ENCODE measurements at places on chromosomes 2 and 18.

DNA sequence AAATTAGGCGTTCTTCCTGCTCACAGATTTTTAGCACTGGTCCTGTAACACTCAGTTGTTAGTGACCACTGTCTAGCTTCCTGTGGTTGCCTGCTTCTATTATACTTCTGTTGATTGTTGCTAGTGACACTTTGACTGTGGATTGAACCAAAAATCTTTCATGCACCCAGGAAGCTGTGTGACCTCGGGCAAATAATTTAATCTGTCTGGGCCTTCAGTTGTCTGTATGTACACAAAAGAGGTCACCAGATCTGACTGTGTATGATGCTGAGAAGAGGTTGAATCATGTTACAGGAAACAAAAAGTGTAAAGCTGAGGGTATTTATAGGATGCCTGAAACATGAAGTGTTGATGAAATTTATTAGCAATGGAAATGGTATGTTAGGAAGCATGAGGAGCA, 12.7 kb downstream of the ICOS start:
- no peak for DNase-seq

GRCh38 chr2:240404174-240404852, 31.1 kb upstream of the GPC1 start:
- DNase-seq: no peak

DNA sequence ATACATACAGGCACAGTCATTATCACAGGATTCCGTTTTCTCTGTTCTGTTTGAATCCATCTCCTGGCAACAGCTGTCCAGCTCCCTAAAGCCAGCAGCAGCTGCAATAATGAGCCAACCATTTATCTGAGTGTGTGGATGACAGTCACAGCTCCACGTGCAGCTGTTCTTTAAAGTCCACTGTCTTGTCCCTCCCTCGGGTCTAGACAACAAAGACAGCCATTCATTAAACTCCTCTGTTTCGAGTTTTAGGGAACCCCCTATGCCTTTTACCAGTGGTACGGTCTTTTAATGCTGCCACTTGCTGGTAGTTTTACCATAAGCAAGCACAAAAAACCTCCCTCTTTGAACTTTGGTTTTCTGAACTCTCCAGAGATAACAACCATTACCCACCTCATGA, 16.0 kb upstream of the MSGN1 start:
- no peak for DNase-seq

DNA sequence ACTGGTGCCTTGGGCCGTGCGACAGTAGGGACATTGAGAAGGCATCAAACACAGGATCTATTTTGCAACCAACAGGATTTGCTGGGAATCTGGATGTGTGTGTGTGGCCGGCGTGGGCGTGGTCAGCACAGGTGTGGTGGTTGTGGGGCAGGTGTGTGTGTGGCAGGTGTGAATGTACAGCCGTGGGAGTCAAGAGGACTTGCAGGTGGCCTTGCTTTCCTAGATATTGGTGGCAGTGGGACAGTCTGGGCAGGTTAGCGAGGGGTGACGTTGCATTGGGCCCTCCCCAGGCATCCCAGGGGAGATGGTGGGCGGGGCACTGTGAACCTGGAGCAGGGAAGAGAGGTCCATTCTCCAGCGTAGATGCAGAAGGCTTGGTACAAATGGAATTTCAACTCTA, 3.2 kb upstream of the LIMS2 start:
- no peak for DNase-seq

GRCh38 chr2:174004905-174005605, 39.9 kb upstream of the SP3 start:
- DNase-seq: no peak

- peak; percentile 76 for DNase-seq
These were observed 4.3 kb upstream of the ASIC4 start for GRCh38 chr2:219509780-219510511.

- no peak for DNase-seq
These were observed 69.6 kb downstream of the ZNF516 start for GRCh38 chr18:76425146-76426131.

DNA sequence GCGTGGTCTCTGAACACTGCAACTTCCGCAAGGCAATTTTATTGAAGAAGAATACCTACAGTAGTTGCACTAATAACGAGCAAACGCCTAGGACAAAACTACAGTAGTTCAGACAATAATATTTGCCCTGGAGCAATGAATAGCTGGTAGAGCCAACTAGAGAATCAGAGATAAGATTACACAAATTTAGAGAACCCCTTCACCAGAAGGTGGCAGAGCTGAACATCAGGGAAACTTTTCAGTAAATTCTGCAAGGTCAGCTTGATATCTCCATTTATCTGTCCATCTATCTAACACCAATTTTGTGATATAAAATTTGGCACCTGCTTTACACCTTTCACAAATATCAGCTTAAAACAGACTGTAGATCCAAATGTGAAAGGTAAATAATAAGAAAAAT, 43.8 kb downstream of the CDH19 start:
- no peak for DNase-seq

DNA sequence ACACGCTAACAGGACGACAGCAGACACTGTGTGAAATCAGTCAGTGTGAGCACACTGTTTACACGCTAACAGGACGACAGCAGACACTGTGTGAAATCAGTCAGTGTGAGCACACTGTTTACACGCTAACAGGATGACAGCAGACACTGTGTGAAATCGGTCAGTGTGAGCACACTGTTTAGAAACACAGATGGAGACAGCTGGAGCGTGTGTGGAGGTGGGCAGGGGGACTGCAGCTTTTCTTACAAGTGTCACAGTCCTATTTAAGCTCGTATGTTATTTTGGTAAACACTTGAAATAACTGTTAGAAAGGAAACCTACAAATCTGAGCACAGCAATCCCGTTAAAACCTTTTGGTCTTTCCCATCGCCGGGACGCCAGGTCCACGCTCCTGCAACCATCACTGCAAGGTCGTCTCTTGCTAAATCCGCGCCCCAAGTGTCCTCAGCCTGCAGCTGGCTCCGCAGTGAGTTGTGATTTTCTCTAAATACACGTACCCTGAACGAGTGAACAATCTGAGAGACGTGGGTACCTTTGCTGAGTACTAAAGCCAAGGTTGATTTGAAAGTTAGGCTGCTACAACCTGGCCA, 58.9 kb upstream of the CTDP1 start:
- no peak for DNase-seq

- no peak for DNase-seq
These were observed 2.9 kb upstream of the INSIG2 start for GRCh38 chr2:118085173-118086023.

DNA sequence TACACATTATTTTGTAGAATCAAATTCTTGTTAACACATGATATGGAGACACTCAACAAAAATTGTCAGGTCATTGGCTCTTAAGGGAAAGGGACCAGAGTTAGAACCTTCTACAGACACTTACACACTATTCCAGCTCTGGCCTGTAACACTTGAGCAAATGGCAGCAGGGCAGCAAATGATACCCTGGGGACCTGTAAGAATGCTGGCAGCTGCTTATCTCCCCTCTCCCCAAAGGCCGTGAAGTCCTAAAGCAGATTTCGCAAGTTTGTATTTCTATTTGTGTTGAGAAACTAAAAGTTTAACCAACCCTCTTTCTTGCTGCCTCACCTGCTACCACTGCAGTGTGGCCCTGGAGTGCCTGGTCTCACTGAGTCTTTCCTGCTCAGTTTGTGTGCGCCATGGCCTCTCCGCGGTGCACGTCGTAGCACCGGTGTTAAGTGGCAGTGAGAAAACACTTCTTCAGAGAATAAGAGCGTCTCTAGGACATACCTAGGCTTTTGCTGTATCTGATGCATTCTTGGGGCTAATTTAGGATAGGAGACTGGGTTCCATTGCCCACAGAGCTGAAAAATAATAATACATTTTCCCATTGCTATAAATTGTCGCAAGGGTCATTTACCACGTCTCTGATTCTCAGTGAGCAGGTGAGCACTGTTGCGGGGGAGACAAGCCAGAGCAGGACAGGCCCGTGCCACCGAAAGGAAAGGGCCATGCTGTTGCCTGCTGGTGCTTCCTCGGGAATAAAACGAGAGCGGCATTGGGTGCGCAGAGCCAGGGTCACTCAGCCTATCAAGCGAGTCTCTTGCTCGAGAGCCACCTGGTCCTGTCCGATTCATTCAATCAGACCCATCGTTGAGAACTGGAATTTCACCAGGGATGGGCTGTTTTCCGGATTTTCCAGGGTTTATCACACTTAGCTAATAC, 204.9 kb downstream of the PTGR3 start:
- peak; percentile 64 for DNase-seq

DNA sequence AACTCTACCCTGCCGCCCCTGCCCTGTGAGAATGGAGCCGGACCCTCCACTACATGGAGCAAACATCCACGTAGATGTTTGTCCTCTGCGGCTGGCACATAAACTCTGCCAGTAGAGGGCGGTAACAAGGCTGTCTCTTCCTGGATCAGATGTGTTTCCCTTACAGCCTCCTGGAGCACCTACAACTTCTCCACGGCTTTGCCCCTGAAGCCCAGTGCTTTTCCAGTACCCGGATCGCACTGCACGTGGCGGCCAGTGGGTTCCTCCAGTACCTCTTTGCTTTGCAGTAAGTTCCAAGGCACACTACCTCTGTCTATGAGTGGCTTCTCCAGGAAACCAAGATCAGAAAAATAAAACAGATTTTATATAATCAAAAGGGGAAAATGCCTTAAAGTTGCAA, 651.3 kb downstream of the DCDC2C start:
- no peak for DNase-seq

DNA sequence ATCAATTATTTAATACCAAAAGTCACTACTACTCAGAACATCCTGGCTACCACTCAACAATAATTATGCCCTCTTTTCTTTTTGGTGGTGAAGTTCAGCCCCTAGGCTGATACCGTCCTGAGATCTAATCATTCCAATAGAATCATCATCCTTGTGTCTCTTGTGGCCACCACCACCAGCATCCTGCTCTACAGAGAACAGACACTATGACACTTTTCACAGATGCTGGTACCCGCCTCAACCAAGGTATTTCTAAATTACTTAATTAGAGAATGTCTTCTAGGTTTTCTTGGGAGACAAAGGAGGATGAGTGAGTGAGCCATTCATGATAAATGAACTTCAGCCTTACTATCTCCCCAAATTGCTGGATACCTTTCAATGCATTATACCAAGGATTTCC, 60.0 kb downstream of the TDRD15 start:
- DNase-seq: no peak

- no peak for DNase-seq
These were observed 21.1 kb downstream of the SERPINE2 start for GRCh38 chr2:224017957-224018356.

DNA sequence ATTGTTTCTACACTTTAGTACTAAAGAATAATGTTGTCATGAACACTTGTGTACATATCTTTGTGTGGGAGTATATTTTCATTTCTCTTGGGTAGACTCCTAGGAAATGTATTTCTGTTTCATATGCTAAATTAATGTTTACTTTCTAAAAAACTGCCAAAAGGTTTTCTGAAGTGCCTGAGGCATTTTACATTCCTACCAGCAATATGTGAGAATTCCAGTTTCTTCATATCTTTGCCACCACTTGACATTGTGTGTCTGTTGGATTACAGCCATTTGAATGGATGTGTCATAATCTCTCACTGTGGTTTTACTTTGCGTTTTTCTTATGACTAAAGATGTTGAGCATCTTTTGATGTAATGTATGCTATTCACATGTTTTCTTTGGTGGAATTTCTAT, 428.2 kb upstream of the KCNH7 start:
- no peak for DNase-seq

- DNase-seq: no peak
These were observed 5.3 kb downstream of the MAP4K3 start for GRCh38 chr2:39431592-39432316.

GRCh38 chr2:43218155-43218701, 8.2 kb downstream of the ZFP36L2 start:
- DNase-seq: no peak

- no peak for DNase-seq
These were observed 835.9 kb upstream of the CHAC2 start for GRCh38 chr2:52931660-52932059.

DNA sequence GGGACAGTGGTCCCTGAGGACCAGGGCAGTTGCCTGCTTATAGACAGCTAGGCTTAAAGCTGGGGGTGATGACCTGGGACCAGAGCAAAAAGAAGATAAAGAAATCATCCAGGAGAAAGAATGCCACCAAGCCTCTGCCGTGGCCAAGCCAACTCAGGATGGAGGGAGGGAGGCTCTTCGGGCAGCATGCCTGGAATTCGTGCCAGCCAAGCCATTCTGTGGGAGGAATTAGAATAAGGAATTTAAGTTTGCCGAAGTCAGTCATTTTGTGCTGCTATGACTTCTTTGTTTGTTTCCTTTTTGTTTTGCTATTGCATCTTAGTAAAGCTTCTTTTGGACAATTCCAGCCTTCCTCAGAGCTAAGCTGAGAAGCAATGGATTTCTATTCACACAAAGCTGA, 124.1 kb downstream of the EN1 start:
- DNase-seq: no peak

DNA sequence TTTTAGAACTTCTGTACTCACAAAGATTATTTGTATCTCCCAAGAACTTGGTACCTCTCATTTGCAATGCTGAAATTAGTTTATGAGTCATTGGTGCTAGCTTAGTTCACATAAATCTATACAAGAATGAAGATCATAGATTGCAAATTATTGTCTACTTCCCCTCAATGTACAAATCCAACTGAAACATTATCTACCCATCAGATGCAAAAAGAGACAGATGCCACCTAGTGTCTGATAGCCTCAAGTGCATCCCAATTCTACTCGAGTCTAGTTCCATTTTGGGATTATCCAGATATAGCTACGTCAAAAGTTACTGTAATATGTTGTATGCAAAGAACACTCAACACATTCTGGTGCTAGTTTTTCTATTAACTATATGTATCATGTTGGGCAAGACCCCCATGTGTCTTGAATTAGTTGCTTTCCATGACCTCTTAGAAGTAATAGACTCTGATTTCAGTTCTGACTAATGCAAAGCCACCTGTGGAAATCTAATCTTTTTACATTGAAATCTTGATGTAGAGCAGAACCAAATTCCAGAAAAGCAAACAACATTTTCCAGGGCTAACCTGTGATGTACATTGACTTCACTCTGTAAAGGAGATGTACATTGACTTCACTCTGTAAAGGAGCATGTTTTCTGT, 210.0 kb downstream of the RBM43 start:
- peak; percentile 6 for DNase-seq
